ENCODE measurements at places on chromosomes 16 and 17. TPM values are rescaled to one million over a fixed set of nuclear protein-coding genes. Genes with fewer than 3 reads are reported as not detected.

Gene SSTR5
- total RNA-seq: not detected

Gene GGT6
- not detected for total RNA-seq

Gene VASN
- total RNA-seq: not detected

Gene RNF43
- 3.4 TPM for total RNA-seq

Gene ACSM2A
- total RNA-seq: 0.79 TPM

Gene KRTAP2-3
- total RNA-seq: not detected

Gene SLC16A5
- total RNA-seq: 9.8 TPM

Gene WFDC1
- not detected for total RNA-seq

Gene UQCRC2
- 277 TPM for total RNA-seq

Gene PRSS53
- 7.7 TPM for total RNA-seq

Gene TMEM92
- total RNA-seq: 0.51 TPM

Gene HS3ST2
- not detected for total RNA-seq

Gene DUSP14
- 13.8 TPM for total RNA-seq

Gene ABCC6
- total RNA-seq: not detected

Gene DNASE1L2
- 1.1 TPM for total RNA-seq

All from activated T-cell treated with anti-CD3 and anti-CD28 coated beads, Interleukin-2, amount 50 U/mL, for 72 hours (primary cell).